Cerebellum (tissue), 4 donors: ENCODE measurements at places on chromosomes 16 and 17. TPM values are rescaled to one million over a fixed set of nuclear protein-coding genes. Genes with fewer than 3 reads are reported as not detected.

Gene CCDC78
- total RNA-seq: 2.2 TPM

Gene ACSF2
- total RNA-seq: 7.2 TPM

Gene KRTAP4-9
- total RNA-seq: not detected

DNA sequence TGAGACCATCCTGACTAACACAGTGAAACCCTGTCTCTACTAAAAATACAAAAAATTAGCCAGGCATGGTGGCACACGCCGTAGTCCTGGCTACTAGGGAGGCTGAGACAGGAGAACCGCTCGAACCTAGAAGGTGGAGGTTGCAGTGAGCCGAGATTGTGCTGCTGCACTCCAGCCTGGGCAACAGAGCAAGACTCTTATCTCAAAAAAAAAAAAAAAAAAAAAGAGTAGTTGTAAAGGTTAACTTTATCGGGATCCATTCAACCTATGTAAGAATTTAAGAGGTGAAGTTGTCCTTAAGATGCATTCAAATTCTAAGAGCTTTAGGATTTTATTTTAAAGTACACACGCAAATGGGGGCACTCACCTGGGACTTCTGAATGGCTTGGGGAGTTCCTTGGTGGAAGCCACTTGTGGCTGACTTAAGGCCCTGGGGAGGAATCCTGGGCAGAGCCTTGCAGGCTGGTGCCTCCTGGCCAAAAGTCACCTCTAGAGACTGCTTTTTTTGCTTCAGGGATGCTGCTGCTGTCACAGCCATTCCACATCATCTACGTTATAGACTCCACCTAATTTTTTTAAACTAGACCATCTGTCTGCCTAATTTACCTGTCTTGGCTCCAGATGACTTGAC lies 3.3 kb downstream of the CTCF start:
- DNase-seq: no peak

DNA sequence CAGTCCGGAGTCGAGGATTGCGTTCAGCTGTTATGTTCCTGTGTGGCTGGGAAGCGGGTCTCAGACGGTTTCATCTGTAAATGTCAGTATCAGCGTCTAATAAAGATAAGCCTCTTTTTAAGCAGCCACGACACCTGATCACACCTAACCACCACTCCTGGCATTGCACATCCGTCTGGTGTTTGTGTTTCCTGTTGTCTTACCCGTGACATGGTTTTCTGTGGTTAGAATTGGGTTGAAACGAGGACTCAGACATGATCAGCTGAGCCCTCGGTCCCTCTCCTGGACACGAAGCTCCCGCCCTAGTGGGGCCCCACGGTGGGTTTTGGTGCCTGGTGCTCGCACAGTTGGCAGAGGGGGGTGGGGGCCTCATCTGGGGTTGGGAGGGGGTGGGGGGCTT lies 18.3 kb downstream of the CPNE7 start:
- no peak for DNase-seq

- DNase-seq: no peak
Measured at GRCh38 chr16:49717689-49718088, 138.2 kb downstream of the ZNF423 start.

DNA sequence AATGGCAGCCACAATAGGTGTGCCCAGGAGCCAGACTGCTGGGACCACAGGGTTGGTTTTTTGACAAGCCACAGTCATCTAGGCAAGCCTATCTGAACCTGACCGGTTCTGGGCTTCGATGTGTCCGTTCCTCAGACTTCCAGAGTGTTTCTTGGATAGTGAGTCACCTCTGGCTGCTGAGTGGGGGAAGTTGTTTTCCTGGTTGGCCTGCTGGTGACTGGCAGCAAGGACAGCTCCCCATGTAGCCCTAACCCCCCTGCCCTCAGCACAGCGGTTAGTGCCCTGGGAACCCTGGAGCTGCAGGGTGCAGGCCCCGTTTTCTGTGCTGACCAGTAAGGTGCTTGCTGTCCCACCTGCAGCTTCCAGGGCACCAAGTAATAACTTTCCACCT lies 65.5 kb downstream of the PLD6 start:
- no peak for DNase-seq

GRCh38 chr17:17507465-17508011 lies 11.3 kb upstream of the RASD1 start:
- DNase-seq: peak; percentile 57

DNA sequence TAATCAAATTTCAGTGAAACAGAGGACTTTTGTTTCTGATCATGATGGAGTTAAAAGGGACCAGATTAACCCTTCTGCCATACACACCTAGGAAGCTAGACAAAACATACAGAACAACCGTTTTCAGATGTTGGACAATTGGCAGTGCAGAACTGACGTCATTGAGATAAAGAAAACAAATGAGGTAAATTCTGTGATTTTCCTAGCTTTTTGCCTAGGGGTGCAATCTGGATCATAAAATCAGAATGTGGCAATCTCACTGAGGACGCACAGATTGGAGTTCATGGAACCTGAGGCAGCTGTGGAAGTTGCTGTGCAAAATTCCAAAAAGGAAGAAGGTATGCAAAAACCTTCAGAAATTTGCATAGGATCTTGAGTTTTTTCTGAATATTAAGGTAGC lies 15.0 kb upstream of the USP32 start:
- DNase-seq: no peak

DNA sequence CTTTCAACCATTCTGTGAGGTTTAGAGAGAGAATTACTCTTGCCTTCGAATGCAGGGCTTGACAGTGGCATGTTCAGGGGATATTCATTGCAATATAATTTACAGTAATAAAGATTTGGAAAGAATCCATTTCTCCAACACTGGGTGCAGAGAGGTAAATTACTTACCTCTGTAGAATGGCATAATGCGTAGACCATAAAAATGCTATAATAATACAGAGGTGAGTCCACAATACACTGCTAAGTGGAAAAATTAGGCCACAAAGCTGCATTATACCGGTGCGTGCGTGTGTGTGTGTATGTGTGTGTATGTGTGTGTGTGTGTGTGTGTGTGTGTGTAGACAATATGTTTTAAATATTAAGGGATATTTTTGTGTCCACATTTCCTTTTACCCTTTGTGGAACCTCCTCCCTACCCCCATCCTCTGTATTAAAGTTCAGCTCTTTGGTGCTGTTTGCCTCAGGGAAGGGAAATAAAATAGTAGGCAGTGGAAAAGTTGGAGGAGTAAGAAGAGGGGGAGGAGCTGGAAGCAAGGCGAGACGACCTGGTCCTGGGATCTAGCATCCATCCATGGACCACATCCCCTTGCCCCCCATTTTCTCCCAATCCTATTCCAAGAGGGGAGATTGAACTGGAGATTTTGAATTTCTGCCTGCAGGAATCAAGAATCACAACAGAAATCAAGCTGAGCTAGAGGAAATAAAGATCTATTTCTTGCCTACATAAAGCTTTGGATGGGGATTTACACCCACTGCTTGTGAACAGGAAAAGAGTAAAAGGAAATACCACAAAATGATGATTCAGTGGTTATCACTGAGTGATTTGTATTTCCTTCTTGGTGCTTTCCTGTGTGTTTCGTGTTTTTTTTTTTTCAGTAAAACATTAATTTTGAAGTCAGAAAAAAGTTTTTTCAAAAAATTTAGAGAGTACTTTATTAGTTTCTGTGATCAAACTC lies 124.8 kb downstream of the RGS9 start:
- DNase-seq: no peak

GRCh38 chr16:47161464-47161863 lies 17.7 kb upstream of the NETO2 start:
- no peak for DNase-seq

DNA sequence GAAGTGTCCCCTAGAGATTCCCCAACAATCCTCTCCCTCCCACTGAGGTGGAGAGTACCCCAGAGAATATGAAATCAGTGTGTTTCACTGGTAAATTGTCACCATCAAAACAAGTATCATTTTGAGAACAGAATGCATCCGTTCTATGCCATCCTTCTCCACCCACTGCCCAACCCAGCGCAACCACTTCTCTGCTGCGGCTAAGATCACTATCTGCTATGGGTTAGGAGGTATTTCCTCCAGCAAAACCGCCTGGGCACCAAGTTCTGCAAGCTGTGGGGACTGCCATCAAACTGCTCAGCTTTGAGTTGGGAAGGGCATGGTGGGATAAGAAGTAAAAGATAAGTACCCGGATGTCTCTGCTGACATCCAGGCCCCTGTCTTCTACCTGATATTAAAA lies 24.4 kb downstream of the CNTNAP1 start:
- DNase-seq: no peak
